ENCODE measurements at places on chromosomes 11 and 22.

GRCh38 chr11:100687054-100687629 is at the start of gene ARHGAP42:
ARHGAP42 (plus strand) TSS chr11:100687288; CDS start chr11:100687679, 391 bp downstream.
- DNase-seq, result no peak

- no peak for DNase-seq
Measured at GRCh38 chr11:129048911-129049310, 106.2 kb upstream of the TP53AIP1 start.

DNA sequence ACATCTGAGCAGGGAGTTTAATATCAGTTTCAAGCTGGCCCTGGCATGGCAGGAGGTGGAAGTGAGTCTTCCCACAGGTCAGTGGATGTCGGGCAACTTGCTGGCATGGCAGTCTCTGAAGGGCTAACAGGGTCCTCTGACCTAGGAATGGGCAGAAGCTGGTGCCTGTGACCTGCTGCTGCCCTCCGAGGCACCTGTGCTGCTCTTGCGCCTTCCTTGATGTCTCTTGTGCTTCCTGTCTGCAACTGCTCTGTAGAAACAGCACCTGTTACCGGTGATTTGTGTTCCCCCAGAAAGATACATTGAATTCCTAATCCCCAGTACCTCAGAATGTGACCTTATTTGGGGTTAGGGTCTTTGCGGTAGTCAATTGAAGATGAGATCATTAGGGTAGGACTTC is 110.3 kb downstream of the RPS6KA4 start:
- no peak for DNase-seq

- DNase-seq, result no peak
Measured at GRCh38 chr11:33033493-33033892, 5.9 kb upstream of the TCP11L1 start.

GRCh38 chr11:102724904-102725500 is at the start of gene MMP8:
MMP8 (minus strand) TSS chr11:102724954; CDS start chr11:102724855, 99 bp downstream.
- no peak for DNase-seq

DNA sequence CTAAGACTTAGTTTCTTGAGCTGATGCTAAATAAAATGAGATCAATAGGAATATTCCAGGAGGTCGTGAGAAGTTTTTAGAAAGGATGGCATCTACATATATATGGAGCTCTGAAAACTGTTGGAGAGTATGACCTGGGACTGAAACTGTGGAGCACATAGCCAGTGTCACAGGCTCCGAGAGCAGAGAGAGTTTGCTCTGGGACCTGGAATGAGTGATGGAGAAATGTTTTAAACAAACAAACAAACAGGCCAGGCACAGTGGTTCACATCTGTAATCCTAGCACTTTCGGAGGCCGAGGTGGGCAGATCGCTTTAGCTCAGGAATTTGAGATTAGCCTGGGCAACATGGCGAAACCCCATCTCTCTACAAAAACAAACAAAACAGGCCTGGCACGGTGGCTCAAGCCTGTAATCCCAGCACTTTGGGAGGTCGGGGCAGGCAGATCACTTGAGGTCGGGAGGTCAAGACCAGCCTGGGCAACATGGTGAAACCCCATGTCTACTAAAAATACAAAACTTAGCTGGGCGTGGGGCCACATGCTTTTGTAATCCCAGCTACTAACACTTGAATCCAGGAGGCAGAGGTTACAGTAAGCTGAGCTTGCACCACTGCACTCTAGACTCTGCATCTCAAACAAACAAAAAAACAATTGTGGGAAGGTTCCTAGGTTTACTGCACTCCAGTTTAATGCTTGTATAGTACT is 67.1 kb downstream of the SLC35F2 start:
- DNase-seq, result no peak

DNA sequence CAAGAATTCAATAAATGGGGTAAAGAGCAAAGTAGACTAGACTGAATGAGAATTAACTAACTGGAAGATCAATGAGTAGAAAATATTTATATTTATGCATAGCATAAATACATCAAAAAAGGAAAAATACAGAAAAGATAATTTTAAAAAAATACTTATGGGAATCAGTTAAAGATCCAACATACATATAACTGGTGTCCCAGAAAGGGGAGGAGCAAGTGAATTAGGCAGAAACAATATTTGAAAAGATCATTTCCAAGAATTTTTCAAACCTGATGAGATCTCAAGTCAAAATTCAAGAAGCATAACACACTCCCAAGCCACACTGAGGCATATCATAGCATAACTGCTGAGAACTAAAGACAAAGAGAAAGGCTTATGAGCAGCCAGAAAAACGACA is 62.7 kb upstream of the SHISAL1 start:
- DNase-seq, result no peak

- no peak for DNase-seq
Measured at GRCh38 chr11:21814169-21814568, 378.7 kb upstream of the ANO5 start.

GRCh38 chr11:32105871-32106560 is 15.1 kb downstream of the RCN1 start:
- DNase-seq, result no peak

DNA sequence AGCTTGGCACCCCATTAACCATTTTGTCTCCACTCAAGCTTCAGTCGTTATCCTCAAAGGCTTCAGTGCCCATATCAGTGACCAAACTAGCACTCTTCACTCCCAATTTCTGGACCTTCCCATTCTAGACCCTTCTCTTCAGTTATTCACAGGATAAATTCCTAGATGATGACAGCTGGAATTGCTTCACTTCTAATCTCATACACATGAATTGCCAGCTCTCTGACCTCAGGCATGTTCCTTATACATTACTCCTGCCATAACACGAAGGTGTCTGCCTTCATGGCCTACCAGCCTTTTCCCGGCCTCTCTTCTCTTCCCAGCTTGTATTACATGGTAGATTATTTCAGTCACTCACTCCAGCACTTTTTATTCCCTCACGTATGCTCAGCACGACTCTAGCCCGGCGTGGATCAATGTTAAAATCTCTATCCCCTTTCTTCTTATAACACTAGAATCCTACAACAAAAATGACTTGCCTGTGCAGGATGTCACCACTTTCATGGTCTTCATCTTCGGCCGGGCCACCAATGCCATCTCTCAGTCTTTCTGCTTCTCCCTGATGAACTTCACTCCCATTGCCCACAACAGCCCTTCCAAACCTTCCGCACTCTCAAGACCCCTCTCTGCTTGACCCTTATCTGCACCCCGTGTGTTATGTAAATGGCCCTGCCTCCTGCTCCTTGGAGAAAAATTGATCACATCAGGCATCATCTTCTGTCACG is 36.9 kb downstream of the EIF3F start:
- no peak for DNase-seq

All from NCI-H524 treated with DMSO at 0.1 percent for 48 hours (cell line).